T47D (cell line): ENCODE measurements at places on chromosomes 7 and 10.

- DNase-seq = no peak
Measured at GRCh38 chr10:108034829-108035228, 870.3 kb upstream of the SORCS1 start.

DNA sequence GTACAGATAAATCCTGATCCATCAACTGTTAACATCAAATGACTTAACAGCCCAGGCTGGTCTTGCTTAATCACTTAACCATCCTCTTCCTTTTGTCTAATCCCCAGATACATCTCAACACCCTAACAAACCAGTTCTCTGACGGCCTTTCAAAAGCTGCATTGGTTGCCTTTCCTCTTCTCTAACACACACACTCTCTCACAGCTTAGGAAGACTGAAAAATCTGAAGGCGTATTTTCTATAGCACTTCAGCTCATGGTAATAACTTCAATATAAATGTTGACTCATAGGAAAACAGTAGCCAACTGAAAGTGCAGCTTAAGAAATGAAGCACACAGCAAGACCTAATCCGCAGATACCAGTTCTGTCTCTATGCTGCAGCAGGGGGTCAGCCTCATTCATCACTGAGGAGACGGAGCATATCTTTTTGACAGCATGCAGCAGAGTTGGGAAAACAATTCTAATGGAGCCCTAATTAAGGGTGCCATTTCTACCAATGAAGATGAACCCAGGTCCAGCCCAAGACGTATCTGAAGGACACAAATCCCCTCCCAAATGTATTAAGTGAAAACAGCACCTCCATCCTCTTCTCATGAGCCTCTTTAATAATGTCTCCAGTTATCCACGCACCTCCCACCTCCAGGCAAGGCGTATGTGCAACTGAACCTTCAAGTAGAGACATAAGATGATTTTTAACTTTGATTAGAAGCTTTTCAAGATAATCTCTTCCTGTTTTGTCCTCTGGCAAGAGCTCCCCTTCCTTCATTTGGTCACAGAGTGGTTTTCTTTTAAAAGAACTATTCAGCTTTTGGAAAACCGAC is 211.7 kb upstream of the NFE2L3 start:
- no peak for DNase-seq

DNA sequence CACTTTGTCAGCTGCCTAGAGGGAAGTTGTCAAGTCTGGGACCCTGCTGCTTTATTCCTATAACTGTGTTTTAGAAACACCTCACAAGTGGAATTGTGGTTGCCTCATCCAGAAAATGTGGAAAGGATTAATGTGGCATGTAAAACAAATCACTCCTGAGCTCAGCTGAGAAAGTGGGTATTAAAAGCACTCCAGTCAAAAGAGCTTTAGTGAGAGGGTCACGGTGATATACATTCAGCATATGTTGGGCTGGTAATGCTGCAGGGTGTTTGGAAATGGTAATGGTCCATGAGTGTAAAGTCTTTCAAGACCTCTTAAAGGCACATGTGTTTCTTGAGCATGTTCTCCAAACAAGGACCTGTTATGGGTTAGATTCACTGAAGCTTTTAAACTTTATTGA is 318.2 kb upstream of the MEOX2 start:
- no peak for DNase-seq

DNA sequence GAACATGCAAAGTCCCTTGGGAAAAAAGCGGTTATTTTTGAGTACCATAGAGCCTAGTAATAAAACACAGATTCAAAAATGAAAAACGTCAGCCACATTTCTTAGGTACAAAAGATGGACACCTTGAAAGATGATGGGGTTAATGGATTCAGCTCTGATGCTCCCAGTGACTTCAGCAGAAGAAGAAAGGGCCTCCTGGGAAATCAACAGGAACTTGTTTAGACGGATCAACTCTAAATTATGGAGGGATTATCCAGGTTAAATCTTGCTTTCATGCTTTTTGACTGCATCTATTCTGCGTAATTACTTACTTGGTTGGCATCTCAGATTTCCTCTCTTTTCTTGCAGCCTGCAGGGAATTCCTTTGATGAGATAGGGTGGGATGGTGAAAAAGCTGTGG is 82.5 kb downstream of the TMEM178B start:
- DNase-seq = no peak

GRCh38 chr10:20256969-20257368 is 440.7 kb downstream of the PLXDC2 start:
- DNase-seq = no peak

GRCh38 chr7:44448922-44449583 is 41.4 kb downstream of the NUDCD3 start:
- no peak for DNase-seq

DNA sequence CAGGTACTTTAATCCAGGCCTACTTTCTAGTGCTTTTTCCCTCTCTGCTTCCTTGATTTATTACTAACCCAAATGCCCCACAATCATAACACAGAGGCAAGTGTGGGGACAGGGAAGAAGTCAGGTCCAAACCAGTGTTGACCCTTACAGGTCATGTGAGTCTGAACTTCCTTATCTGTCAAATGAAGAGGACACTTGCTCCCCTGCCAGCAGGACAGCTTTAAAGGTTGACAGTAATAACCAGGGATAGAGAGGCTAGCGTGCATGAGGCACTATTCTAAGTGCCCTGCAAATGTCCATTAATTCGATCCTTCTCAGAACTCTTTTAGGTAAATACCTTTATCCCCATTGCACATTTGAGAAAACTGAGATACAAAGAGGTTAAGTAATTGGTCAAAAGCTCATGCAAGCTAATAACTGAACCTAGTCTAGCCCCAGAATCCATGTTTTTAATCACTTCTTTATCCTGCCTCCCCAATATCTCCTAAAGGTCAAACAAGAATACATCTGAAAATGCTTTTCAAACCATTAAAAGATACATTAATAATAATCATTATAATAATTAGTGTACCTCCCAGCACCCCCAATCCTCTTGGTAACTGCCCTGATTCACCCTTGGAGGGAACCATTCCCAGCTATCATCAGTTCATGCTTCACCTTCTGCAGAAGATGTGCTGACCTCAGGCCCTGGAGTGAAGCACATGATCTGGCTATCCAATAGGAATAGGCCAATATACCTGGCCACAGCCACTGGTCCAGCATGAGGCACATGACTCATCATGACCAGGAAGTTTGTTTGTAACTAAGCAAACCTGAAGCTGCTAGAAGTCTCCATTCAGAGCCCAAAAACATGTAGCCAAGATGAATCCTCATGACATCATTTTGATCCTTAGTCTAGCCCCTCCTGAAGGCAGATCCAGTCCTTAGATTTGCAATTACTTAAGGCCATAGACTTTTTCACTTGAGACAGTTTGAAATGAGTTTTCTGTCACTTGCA is 40.7 kb downstream of the SGMS1 start:
- DNase-seq = no peak

GRCh38 chr10:13183625-13184024 is 22.3 kb downstream of the MCM10 start:
- DNase-seq = no peak

DNA sequence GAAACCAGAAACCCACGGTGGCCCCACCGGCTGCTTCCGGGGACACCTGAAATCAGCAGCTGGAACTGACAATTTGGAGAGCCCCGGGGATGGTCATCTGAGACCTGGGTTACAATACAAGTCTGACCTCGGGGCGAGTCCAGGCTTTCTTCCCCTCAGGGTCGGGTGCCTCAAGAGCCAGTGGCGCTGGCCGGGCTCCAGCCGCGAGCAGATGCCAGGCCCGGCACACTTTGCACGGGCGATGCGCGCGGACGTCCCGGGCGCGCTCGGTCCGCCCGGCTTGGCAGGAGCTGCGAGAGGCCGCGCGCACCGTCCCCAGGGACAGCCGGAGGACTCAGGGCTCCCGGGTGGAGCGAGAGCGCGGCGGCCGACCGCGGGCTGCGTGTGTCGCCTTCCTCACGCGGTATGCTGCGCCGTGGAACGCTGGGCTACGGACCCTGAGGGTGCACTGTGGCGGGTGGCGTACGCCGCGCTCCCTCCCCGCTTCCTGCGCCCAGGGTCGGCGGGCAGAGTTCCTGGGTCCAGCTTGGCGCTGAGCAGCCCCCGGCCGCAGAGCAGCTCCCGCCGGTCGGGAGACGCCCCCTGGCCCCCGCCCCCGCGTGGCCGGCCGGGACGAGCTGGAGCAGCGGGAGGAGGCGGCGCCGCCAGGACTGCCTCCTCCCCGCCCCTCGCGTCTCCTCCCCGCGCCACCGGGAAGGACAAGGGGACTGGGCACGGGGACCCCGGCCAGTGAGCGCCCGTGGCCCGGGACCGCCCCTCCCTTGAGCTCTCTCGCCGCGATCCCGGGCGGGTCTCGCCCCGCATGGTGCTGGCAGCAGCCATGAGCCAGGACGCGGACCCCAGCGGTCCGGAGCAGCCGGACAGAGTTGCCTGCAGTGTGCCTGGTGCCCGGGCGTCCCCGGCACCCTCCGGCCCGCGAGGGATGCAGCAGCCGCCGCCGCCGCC is at the start of gene RBM20:
Gene RBM20, plus strand, starts transcription at position 684 of the 945 bp plus-strand sequence. Its CDS starts 119 bp downstream, at position 803.
- DNase-seq = peak; percentile 61

- DNase-seq = peak; percentile 22
Measured at GRCh38 chr7:28178599-28178998, 2.0 kb downstream of the JAZF1 start.

- DNase-seq = no peak
Measured at GRCh38 chr10:16367621-16368292, 69.1 kb upstream of the PTER start.

DNA sequence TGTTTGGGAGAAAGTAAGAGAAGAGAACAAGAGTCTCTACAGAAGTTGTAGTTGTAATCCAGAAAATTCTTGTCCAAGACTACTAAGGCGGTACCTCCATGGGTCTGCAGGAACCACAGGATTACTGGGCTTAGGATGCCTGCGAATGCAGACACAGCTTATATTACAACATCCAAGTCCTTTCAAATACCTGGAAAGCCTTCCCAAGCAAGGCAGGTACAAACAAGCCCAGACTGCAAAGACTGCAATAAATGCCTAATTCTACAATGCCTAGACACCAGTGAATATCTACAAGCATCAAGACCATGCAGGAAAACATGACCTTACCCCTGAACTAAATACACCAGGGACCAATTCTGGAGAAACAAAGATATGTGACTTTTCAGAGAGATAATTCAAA is 178.2 kb downstream of the ARL4A start:
- DNase-seq = no peak

DNA sequence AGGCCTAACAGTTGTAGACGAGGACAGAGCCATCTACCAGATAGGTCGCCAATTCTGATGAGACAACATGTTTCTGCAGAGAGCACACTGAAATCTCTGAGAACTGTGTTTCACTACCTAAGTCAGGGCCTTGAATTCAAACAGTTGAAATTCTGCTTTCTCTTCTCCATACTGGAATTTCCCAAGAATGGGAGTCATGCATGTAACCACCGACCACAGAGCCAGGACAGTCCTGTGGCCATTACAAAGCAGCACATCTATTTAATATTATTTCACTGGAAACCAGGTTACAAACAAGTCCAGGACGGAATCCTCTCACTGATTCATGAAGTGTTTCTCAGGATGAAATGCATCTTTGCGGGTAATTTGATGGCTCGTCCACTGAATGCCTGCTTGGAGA is 62.0 kb upstream of the ST8SIA6 start:
- DNase-seq = no peak

GRCh38 chr7:119936836-119937235 is 336.1 kb upstream of the KCND2 start:
- DNase-seq = no peak

DNA sequence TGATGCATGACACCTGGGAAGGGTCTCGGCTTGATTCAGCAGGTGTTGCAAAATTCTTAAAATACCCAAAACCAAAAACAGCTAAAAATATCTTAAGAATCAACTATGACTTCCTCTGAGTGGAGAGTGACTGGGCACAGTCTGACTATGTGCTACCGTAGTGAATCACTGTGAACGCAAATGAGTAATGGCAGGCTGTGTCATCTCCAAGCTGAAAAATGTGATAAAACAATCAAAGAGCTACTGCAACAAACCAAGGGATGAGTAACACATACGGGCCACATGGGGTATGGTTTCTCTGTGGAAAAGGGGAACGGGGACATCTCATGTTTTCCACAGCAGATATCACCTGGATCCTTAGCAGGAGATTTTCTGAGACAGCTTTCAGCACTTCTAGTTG is 127.5 kb downstream of the ABCA13 start:
- DNase-seq = no peak

DNA sequence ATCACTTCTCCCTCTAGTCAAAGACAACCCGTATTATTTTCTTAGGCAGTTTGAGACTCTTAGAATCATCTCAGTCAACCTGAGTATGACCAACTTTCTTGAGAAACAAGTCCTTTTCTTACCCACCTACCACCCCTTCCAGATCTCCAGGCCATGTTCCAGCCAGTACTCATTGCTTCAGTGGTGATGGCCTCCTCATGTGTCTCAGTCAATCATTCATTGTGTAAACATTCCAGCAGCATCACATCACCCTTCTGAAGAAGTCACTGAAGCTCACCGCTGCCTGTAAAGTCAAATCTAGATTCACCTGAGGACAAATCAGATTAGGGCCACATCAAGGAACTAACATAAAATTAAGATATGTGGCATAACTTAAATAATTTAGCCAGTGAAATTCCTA is 467.2 kb upstream of the NRP1 start:
- no peak for DNase-seq

DNA sequence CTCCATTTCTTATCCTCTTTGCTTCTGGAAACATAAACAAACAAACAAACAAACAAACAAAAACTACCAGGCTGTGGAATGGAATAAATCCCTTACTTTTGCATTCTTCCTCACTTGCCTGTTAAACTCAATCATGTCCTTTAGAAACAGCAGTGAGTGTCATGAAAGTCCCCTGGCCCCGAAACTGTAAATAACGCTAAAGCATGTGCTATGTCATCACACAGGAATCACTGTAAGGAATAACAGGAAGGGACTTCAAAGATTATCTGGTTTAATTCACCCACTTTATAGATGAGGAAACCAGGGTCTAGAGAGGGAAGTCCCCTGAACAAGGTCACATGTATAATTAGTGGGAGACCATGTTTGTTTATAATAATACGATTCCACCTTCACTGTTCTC is 159.4 kb upstream of the MEOX2 start:
- DNase-seq = no peak

- DNase-seq = no peak
Measured at GRCh38 chr10:49781247-49781646, 19.1 kb upstream of the OGDHL start.

DNA sequence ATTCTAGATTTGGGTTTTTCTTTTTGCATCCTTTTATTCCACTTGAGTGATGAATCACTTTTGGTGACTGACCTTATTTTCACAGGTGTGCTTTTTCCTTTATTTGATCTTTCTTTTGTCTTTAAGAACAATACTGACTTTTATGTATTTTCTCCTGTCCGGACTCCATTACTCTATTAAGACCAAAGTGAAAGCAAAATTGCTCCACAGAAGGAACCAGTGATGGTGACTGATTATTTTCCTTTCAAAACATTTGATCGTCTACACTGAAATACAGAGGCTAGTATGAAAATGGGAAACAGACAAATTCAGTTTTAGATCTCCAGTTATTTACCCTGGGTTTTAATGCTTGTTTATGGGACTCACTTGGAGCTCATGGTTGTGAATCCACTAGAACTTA is 15.5 kb downstream of the EXOC4 start:
- DNase-seq = no peak

DNA sequence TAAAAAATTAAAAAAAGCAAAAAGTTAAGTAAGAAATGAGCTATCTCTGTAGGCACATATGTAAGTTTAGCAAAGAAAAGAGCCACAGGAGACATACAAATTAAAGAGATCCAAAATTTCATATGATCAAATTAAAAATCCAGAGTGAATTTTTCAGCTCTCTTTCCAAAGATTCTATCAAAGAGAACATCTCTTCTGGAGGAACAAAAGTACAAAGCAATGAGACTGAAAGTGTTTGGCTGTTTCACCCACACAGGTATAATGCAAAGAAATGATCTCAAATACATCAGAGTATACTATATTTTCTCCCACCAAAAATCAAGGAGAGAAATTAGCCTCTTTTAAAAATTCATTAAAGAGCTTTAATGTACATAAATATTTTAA is 74.8 kb upstream of the ASAH2 start:
- DNase-seq = no peak
